ENCODE measurements at places on chromosomes 7 and 10.

DNA sequence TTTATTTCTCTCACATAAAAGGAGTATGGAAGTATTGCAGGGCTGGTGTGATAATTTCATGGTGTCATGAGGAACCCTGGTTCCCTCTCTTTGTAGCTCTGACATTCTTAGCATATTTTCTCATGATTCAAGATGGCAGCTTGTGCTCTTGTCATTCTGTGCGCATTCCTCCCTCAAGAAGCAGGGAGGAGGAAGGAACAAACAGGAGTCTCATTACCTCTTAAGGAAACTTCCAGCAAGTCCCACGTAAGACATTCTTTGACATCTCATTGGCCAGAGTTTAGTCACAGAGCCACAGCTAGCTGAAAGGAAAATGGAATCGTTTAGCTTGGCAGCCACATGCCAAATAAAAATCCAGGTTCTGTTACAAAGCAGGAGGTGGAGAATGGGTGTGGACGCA, 546.8 kb downstream of the LRMDA start:
- DNase-seq, result no peak

GRCh38 chr7:34438436-34438835, 219.6 kb upstream of the NPSR1 start:
- no peak for DNase-seq

DNA sequence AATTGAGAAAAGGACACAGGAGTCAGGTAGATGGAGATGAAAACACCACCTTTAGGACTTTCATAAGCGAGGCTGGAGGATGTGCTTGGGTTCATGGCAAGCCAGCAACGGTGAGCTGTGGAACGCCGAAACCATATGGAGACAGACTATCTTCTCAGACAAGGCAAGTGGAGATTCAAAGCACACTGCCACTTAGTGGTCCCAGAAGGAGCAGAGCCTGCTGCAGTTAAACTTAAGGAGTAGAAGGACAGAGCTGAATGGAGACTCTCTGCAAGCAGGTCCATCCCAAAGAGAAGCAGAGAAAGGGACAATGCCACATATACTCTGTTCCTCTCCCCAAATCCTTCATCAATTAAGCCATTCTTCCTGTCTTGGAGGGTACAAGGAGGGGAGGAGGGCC, 236.3 kb upstream of the HABP2 start:
- no peak for DNase-seq

- no peak for DNase-seq
Observed at GRCh38 chr7:105621617-105622016, 40.3 kb upstream of the EFCAB10 start.

DNA sequence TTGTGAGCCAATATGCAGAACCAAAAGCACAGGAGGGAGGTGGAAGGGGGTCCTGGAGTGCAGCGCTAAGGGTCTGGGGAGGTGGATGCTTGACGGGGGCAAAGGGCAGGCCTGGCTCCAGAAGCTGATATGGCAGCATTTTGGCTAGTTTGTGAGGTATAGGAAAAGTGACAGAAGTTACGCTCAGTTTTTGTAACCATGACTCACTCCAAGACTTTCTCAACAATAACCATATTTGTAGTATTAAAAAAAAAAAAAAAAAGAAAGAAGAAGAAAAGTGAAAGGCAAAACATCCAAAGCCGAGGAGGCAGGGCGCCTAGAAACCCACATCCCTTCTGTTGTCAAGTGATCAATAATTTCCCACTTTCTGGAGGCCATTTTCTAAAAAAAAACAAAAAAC, 92.3 kb downstream of the RNF216 start:
- no peak for DNase-seq

DNA sequence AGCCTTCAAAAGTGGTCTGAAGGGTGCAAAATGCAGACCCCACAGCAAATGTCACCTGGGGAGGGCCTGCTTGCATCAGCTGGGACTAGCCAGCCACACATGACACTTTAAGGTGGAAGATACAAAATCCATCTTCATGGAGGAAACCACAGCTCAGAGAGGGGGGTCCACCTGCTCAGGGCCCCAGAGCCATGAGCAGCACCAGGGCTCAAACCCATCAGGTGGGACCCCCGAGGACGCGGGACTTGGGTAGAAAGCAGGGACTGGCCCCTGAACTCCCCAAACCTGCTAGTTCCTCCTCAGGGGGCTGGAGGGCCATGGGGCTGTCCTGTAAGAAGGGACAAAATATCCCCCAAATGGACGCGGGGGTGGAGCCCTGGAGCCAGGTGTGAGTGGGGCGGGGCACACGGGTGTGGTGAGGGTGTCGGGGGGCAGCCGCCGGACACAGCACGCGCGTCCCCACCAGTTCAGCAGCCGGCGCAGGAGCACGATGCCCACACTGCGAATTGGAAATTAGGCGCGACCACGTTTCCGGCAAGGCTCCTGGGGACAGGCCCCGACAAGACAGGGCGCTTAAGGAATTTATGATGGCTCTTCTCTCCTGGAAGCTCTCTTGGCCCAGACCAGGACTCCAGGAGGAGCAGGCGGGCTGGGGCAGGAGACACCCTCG, 8.0 kb downstream of the PDGFA start:
- DNase-seq, result no peak

GRCh38 chr10:6167456-6167855, 35.3 kb upstream of the PFKFB3 start:
- no peak for DNase-seq

- no peak for DNase-seq
Observed at GRCh38 chr7:157219154-157219553, 80.4 kb downstream of the UBE3C start.

GRCh38 chr10:122853665-122854313, 8.1 kb upstream of the CUZD1 start:
- DNase-seq, result no peak

DNA sequence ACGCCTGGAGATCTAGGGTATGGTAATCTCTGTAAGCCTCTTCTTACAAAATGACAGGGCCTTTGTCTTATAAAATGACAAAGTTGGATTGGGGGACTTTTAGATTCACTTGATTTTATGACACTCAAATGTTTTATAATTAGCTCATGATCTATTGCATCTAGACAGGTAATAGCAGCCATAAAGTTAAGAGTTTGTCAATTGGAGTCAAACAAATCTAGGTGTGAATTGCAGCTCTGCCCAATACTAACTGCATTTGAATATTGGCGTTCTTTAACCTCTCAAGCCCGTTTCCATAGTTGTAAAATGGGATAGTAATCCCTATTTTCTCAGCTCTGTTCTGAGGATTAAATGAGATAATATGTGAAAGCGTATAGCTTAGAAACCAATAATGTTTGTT, 14.1 kb upstream of the MRC1 start:
- DNase-seq, result no peak

- no peak for DNase-seq
Observed at GRCh38 chr10:13649844-13650520, 63.2 kb downstream of the PRPF18 start.

DNA sequence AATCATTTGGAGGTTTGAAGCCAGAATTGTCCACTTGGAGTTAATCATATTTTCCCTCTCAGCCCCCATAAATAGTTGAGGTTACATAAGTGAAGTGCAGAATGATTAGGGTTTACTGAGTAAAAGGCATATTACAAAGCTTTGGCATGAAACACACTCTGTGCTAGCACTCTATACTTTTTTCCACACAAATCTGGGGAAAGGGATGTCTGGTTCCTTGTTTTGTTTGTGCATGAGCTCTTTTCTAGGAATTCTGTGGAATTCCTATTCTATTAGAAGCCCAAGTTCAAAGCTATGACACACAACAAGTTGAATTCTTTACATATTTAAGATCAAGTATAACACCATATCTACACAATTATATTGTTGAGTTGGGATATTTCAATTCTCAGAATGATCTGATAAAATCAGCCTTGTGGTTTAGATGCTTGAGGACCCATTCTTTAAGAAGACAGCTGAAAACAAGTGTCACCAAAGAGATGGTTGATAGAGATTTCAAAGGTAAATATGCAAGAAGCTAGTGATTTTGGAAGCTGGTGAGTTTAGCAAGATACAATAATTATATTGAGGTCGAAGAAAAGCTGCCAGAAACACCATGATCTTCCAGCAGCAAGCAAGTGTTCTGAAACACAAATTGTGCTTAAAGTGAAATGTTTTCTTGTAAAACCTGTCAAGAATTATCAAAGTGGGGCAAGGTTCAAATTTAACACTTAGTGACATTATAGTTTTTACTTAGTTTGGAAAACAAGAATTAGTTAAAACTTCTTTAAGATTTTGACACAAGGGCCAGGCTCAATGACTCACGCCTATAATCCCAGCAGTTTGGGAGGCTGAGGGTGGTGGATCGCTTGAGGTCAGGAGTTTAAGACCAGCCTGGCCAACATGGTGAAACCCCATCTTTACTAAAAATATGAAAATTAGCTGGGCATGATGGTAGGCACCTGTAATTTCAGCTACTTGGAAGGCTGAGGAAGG, 122.6 kb downstream of the INHBA start:
- no peak for DNase-seq

DNA sequence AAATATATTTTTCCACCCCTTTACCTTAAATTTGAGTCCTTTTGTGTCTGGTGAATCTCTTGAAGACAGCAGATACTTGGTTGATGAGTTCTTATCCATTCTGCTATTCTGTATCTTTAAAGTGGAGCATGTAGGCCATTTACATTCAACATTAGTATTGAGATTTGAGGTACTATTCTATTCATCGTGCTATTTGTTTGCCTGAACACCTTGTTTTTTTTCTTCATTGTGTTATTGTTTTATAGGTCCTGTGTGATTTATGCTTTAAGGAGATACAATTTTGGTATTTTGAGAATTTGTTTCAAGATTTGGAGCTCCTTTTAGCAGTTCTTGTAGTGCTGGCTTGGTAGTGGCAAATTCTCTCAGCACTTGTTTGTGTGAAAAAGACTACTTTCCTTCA, 29.9 kb downstream of the GDI2 start:
- DNase-seq, result no peak

DNA sequence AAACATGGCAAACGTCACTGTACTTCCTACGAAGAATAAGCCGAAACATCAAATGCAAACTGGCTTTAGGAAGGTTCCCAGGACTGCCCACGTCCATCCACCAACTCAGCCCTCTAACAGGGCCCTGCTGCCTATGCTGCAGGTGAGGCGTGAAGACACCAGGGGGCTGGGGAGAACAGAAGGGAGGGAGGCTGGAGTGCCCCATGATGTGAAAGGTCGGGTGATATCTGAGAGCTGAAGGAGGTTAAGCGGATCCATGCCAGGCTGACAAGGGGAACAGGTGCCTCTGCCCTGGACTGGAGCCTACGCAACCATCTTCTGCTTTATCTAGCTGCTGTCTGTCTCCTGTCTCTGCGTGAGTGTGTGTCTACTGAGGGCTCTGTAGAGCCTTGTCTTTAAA, 40.2 kb upstream of the ATP6V0A4 start:
- DNase-seq, result no peak

- DNase-seq, result no peak
Observed at GRCh38 chr10:132233501-132234085, 46.8 kb downstream of the DPYSL4 start.

- DNase-seq, result no peak
Observed at GRCh38 chr7:19715499-19715898, 6.7 kb upstream of the POLR1F start.

Data from stimulated activated CD8-positive, alpha-beta memory T cell treated with anti-CD3 and anti-CD28 coated beads, Interleukin-2, amount 100 ng/mL, for 48 hours (primary cell).